ENCODE measurements at places on chromosomes 3 and 15.

- peak; percentile 72 for DNase-seq
Observed at GRCh38 chr3:33074217-33075067, 22.5 kb downstream of the GLB1 start.

DNA sequence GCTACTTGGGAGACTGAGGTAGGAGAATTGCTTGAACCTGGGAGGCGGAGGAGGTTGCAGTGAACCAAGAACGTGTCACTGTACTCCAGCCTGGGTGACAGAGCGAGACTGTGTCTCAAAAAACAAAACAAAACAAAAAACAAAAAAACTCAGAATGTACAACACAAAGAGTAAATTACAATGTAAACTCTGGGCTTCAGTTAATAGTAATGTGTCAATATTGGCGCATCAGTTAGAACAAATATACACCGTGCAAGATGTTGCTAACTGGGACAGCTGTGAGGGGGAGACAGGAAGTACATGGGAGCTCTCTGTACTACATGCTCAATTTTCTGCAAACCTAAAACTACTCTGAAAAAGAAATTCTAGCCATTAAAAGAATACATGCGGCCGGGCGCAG lies 23.5 kb upstream of the TRPM1 start:
- DNase-seq = no peak

GRCh38 chr15:28963711-28964081 lies 77.9 kb downstream of the APBA2 start:
- DNase-seq = no peak

- no peak for DNase-seq
Observed at GRCh38 chr15:70698836-70699390, 64.4 kb downstream of the UACA start.

- no peak for DNase-seq
Observed at GRCh38 chr3:96466441-96466840, 348.0 kb upstream of the EPHA6 start.

GRCh38 chr3:145716519-145716918 lies 444.5 kb downstream of the PLOD2 start:
- DNase-seq = no peak

DNA sequence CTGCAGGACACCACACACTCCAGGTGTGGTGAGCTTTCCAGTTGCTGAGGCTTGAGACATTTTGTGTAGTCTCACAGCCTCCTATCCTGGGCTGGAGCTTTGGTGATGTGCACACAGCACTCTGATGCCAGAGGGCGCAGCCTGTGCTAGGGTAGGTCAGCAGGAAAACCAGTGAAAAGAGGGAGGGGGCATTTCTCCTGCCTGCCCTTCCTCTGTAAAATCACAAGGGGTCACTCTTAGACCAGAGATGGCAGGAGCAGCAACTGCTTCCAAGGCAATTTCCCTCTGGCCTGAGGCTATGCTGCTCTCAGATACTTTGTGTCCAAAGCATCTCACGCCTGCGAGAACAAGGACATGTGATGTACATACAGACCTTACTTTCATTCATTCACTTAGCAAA lies 16.5 kb upstream of the MUSTN1 start:
- peak; percentile 79 for DNase-seq

GRCh38 chr3:150681057-150681456 lies 22.7 kb downstream of the ERICH6 start:
- DNase-seq = no peak

GRCh38 chr3:53140847-53141845 lies 10.9 kb upstream of the RFT1 start:
- no peak for DNase-seq

- DNase-seq = peak; percentile 7
Observed at GRCh38 chr3:182258538-182259177, 534.6 kb upstream of the ATP11B start.

DNA sequence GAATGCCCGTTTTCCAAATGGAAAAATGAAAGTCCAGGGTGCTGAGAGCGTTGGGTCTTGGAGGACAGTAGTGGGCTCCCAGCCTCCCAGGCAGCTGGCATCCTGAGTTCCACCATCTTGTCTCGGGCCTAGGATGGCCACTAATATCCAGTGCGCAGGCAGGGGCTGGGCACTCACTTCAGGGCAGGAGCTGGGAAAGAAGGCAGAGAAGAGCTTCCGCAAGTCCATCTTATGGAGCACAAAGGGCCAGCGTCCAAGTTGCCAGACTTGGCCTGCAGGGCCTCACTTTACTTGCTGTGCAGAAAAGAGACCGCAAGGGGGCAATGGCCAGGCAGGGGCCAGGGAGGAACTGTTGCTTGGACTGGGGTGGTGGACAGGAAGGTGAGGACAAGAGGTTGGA lies 46.1 kb downstream of the IQSEC1 start:
- DNase-seq = no peak

DNA sequence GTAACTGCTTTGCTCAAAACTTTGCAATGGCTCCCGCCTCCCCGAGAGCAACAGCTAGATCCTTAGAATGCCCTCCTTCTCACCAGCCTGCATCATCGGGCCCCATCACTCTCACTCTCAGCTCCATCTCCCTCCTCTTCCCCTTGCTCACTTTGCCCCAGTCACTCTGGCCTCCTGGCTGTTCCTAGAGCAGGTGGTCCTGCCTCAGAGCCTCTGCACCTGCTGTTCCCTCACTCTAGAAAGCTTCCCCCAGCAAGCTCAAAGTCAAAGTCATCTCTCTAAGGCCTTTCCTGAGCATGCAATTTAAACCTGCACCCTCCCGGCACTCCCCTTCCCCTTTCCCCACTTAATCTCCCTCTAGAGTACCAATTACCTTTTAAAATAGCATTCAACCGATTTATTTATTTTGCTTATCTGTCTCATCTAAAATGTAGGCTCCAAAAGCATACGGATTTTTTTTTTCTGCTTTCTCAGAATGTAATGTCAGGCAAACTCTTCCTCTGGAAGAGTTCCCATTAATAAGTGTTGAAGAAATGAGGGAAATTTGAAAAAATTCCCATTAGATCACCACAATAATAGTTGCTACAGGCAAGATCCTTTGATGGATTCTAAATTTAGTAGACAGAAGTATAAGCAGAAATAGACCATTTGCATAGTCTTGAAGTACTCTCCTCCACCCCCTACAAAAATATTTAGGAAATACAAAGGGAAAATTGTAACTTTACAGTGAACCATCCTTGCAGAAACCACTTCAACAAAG lies 15.9 kb upstream of the HES1 start:
- no peak for DNase-seq

GRCh38 chr15:31544361-31544760 lies 217.7 kb downstream of the KLF13 start:
- no peak for DNase-seq

DNA sequence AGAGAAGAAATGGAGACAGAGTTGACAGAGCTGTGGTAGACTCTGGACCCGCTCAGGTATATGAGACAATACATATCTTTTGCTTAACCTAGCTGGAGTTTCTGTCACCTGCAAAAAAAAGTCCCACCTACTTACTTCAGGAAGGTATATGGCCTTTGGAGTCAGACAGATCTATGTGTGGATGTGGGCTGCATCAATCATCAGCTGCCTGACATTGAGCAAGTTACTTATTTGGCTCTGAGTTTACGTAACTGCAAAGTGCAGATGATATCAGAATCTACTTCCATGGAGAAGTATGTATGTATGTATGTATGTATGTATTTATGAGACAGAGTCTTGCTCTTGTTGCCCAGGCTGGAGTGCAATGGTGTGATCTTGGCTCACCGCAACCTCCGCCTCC lies 124.3 kb downstream of the MYLK start:
- DNase-seq = no peak

GRCh38 chr15:64429448-64429847 lies 30.9 kb upstream of the ZNF609 start:
- DNase-seq = no peak

GRCh38 chr3:129266651-129267050 lies 12.0 kb upstream of the HMCES start:
- no peak for DNase-seq

GRCh38 chr3:112568642-112569041 lies 6.8 kb downstream of the SLC35A5 start:
- no peak for DNase-seq

GRCh38 chr15:69098771-69099170 lies 61.7 kb upstream of the GLCE start:
- no peak for DNase-seq

GRCh38 chr3:11480663-11481298 lies 162.9 kb downstream of the VGLL4 start:
- no peak for DNase-seq

GRCh38 chr15:56794165-56794552 lies 60.9 kb upstream of the ZNF280D start:
- DNase-seq = no peak

GRCh38 chr3:111769992-111770352 lies 89.1 kb upstream of the PHLDB2 start:
- no peak for DNase-seq

GRCh38 chr3:174413062-174413912 lies 445.8 kb upstream of the NAALADL2 start:
- DNase-seq = no peak

GRCh38 chr15:85831415-85832113 lies 36.8 kb upstream of the KLHL25 start:
- peak; percentile 68 for DNase-seq

GRCh38 chr3:41933154-41933676 lies 28.7 kb downstream of the ULK4 start:
- DNase-seq = no peak

DNA sequence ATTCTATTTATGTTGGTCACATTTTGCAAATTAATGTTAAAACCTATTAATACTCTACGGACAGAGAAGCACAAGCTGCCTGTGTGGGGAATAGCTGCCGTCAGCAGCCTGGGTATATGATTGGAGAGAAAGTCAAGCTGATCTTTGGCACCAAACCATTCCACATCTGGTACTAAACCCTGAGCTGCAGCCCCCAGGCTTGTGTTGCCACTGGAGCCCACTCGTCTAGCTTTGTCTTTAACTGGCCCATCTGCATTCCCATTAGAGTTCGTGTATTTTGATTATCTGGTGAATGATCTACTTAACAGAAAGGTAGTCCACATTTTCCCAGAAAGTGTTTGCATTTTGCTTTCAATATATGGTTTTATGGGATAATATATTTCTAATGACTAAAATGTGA lies 5.4 kb downstream of the NDUFB4 start:
- no peak for DNase-seq

- DNase-seq = peak; percentile 57
Observed at GRCh38 chr3:13016083-13016720, 57.0 kb downstream of the IQSEC1 start.

DNA sequence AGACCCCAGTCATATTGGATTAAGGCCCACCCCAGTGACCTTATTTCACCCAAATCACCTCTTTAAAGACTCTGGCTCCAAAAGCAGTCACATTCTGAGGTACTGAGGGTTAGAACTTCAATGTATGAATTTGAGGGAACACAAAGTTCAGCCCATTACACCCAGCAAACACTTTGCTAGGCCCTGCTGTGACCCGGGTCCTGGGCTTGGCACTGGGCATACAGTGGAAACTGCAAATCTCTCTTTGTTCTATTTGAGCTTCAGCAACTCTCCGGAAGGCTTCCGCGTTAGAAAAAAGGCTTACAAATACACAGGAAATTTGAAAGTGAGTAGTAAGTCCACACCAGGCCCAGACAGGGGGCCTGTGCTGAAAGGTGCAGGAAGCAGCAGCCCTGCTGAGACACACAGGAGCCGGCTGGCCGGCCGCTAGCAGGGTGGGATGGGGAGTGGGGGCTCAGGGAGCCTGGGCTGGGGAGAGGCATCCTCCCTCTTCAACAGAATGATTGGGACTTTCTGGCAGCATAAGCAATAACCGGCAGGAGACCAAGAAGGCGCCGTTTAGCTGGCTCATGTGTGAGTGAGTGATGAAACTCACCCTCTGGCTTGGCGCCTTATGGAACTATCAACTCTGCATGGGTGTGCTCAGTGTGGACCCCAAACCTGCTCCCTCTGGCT lies 13.0 kb downstream of the LIPC start:
- no peak for DNase-seq

GRCh38 chr3:55297245-55297644 lies 189.9 kb downstream of the WNT5A start:
- no peak for DNase-seq

DNA sequence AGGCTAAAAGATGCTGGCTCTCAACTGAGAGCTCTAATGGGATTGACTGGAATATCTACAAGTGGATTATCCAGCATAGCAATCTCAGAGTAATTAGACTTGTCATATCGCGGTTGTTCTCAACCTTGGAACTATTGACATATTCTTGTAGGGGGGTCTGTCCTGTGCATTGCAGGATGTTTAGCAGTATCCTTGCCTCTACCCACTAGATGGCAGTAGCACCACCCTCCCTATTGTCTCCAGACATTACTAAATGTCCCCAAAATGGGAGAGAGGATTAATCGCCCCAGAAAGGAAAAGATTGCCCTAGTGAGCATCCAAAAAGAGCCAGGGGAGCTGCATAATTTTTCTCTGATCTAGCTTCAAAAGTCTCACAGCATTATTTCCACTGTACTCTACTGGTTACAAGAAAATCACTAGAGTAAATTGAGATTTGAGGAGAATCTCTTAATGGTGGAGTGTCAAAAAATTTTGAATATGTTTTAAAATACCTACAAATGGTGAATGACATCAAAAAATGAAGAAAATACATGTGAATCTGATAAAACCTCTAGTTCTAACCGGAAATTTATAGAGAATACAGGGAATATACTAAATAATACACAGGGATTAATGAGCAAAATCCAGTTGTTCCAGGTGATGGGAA lies 388.2 kb upstream of the AGTR1 start:
- peak; percentile 53 for DNase-seq

- DNase-seq = no peak
Observed at GRCh38 chr3:32222950-32223349, 15.5 kb upstream of the CMTM8 start.

DNA sequence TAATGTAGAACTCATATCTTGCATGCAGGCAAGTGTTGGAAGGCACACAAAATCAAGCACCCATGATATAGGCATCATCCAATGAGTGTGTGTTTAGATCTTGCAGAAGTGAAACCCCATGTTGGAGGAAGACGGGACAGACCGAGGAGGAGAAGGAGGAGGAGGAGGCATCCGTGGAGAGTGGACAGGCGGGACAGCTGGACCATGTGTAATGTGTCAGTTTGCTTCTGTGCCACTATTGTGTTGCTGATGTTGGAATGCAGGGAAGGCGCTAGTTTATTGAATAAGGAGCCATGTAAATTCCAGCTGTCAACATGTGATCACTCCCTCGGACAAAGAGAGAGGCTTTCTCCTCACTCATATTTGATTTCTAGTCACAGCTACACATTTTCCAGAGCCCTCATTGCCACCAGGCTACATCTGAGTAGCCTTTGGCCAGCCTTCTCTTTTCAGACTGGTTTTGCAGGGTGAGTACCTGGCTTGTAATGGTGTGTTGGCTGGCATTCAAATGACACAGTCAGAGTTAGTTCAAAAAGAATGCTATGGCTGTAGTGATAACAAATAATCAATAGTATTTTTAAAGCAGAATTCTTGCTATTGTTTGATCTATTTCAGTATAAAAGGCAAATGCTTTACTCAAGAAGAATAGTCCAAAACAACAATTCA lies 1037.6 kb upstream of the NR2F2 start:
- no peak for DNase-seq
